ENCODE measurements at places on chromosomes 2 and 18.
A peak's percentile ranks its signal among the peaks of the same experiment; 100 is the strongest.

- DNase-seq: no peak
Measured at GRCh38 chr2:174312581-174313234, 22.0 kb upstream of the SP9 start.

GRCh38 chr18:48230467-48231113 is 178.6 kb downstream of the ZBTB7C start:
- DNase-seq: peak; percentile 52

DNA sequence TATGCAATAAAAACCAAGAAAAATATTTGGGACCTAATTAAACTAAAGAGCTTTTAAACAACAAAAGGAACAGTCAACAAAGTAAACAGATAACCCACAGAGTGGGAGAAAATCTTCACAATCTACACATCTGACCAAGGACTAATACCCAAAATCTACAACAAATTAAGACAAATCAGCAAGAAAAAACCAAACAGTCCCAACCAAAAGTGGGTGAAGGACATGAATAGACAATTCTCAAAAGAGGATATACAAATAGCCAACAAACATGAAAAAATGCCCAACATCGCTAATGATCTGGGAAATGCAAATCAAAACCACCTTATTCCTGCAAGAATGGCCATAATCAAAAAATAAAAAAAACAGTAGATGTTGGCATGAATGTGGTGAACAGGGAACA is 250.1 kb downstream of the C1D start:
- no peak for DNase-seq

DNA sequence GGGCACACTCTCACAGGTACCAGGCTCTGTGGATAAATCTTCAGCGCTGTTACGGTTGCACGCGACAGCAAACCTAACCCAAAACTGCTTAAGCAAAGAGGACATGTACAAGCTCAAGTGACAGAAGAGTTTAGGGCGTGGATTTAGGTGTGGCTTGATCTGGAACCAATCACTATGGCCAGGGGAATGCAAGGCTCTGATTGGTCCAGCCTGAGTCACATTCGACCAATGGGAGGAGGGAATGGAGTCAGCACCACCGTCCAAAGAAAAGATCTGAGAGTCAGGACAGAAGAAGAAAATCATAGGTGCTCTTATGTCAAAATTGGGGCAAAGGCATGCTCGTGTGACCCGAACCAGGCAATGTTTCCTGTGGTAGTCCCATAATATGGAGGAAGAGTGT is 139.0 kb downstream of the TRIM43 start:
- DNase-seq: no peak

GRCh38 chr2:10028988-10029874 is 14.1 kb upstream of the KLF11 start:
- no peak for DNase-seq

DNA sequence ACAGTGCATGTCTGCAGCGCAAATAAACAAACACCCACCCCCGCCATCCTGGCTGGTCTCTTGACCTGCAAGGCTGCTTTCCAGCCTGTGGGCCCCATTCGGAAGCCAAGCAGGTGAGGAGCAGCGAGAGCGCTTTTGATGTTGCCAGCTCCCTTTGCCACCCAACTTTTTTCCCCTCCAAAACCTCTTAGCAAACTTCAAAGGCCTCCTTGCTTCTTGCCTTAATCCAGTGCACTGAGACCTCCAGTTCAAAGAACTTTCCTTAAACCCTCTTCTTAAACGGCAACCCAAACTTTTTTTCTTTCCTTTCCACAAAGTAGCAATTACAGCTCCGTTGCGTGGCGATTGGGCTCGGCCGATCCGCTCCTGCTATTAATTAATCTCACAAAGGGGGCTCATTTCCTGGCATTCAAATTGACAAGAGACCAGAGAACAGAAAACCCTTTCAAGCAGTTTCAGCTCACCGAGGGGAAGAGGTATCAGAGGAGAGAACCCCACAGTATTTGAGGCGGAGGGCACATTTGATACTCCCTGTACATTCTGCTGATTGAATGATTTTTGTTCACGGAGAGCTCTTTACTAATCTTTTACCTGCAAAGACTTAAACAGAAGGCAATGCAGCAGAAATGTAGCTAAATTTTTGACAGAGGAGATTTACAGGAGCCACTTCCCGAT is 531.4 kb downstream of the TMEM182 start:
- no peak for DNase-seq

DNA sequence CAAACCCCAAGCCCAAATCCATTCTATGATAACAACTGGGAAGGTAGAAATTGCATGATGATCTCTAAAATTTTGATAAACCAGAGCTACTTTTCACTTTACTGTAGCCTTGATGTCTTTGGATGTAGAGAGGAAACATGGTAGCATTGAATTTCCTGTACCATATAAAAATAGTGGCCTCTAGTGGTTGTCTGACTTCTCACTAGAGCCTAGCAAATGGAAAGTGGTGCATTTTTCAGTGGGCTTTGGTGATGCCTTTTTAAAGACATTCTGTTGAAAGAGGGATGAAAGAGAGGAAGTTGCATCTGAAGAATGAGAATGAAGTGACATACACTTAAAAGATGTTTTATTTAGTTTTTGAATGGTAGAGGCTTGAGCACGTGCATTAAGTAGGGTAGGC is 662.2 kb downstream of the XIRP2 start:
- DNase-seq: no peak

GRCh38 chr18:39711701-39712100 is 2146.1 kb upstream of the CELF4 start:
- no peak for DNase-seq

GRCh38 chr2:149486664-149487063 is 100.9 kb downstream of the MMADHC start:
- DNase-seq: no peak

- no peak for DNase-seq
Measured at GRCh38 chr2:195824478-195824877, 167.5 kb downstream of the SLC39A10 start.

DNA sequence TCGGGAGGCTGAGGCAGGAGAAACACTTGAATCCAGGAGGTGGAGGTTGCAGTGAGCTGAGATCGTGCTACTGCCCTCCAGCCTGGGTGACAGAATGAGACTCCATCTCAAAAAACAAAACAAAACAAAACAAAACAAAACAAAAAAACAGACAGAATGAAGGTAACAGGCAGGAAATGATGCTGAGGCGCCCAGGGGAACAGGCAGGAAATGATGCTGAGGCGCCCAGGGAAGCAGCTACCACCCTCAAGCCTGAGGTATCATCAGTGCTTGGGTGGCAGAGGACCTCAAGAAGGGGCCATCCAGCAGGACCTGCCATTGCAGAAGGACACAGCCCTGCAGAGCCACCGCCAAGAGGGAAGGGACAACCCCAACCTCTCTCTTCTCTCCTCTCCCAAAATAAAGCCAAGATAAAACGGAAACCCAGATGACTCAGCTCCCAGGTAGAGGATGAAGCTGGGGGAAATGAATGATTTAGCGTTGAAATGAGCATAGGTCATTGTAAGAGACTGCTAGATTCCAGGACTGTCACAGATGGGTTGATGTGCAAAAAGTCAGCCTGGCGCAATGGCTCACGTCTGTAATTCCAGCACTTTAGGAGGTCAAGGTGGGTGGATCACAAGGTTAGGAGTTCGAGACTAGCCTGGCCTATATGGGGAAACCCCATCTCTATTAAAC is 19.3 kb downstream of the SOWAHC start:
- no peak for DNase-seq

- DNase-seq: no peak
Measured at GRCh38 chr2:1626271-1626681, 118.0 kb downstream of the PXDN start.
